ENCODE measurements at places on chromosomes 16 and 17. TPM values are rescaled to one million over a fixed set of nuclear protein-coding genes. Genes with fewer than 3 reads are reported as not detected.

DNA sequence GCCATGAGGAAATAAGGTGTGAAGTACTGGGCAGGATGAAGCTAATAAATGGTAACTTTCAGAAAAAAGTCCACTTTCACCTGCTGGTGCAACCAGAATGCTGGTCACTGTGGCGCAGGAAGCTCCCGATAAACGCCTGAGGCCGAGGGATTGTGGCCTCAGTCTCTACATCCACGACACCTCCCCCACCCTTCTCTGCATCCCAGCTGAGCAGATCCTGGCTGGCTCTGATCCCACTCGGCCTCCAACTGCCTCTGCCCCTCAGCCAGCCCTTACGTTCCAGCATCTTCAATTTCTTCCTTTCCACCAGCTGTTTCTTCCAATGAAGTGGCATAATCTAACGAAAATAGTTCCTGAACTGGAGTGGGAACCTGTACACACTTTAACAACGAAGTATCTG, 49.5 kb downstream of the COX4I1 start:
- DNase-seq = no peak

GRCh38 chr16:73058221-73058615, 10.3 kb upstream of the ZFHX3 start:
- DNase-seq = no peak

The ASGR2 gene
- total RNA-seq = not detected

GRCh38 chr17:5719976-5720375, 135.7 kb upstream of the NLRP1 start:
- DNase-seq = no peak

- DNase-seq = no peak
These were observed 1.9 kb downstream of the GLIS2 start for GRCh38 chr16:4317532-4318450.

DNA sequence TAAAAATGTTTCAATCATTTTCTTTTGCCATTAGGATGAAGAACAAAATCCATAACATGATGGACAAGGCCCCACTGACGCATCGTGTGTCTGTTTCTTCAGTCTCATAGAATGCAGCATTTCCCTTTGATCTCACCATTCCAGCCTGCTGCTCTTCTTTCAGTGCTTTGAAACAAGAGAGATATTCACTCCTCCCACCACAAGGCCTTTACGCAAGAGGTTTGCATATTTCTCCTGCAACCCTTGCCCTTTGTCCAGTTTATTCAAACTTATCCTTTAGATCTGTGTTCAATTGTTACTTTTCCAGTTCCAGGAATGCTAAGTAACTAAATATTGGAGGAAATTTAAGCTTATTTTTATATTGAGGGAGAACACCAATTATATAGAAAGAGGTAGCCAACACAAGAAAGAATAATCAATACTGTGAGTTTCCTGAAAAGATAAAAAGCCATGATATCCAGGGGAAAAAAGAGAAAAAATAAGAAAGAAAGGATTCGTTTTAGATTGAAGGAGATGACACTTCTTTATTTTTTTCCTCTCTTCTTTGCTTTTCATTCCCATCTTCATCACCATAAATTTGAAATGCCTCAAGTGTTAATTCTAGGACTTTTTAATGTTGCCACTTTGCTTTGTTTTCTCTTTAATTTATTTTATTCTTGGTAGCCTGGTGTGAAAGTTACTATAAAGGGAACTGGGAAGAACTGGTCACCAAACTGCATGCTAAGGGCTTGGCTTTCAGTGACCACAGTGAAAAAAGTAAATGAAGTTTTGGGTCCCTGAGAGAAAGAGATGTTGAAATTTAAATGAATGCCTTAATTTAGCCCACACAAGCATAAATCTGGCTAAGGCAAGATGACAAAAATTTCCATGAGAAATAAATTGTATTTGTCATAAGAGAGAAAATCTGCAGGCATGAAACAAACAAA, 102.1 kb downstream of the KIF2B start:
- DNase-seq = no peak

GRCh38 chr16:75616521-75617010, 6.5 kb downstream of the ADAT1 start:
- no peak for DNase-seq

The SCGB1C2 gene
- total RNA-seq = not detected

- no peak for DNase-seq
These were observed 24.0 kb downstream of the SPNS2 start for GRCh38 chr17:4522661-4523060.

The ZSCAN10 gene
- total RNA-seq = not detected

- DNase-seq = peak; percentile 15
These were observed 1.5 kb downstream of the TNRC6C start for GRCh38 chr17:77959926-77960521.

The TMEM235 gene
- total RNA-seq = not detected

DNA sequence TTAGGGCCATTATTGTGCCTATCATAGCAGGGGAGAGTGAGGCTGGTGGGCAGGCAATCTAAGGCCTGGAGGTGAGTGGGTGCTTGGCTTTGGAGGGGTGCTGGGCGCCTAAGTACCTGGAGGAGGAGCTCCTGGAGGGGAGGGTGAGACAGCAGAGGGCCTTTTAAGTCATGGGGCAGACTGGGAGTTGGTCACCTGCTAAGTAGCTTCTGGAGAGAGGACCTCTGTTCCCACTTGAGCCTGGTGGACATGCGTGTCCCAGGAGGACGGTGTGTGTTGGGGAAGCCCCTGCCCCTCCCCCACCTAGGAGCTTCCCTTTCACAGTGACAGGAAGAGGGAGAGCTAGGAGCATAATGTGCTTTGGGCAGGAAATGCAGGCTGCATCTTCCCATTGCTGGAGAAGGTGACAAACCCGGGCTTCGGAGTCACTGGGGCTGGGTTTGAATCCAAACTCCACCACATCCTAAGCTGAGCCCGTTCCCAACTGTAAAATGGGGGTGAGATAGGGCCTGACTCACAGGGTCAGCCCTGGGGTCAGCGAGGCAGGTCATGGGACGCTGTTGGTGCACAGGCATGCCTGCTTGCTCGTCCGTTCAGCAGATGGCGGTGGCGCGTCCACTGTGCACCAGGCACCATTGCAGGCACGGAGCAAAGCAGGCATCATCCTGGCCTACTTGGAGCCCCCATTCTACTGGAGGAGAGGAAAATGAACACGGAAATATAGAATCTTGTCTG, 37.9 kb downstream of the CMIP start:
- DNase-seq = no peak

- DNase-seq = peak; percentile 41
These were observed 101.0 kb upstream of the SHISA6 start for GRCh38 chr17:11140043-11140442.

- no peak for DNase-seq
These were observed 7.2 kb upstream of the MFSD6L start for GRCh38 chr17:8806253-8806925.

DNA sequence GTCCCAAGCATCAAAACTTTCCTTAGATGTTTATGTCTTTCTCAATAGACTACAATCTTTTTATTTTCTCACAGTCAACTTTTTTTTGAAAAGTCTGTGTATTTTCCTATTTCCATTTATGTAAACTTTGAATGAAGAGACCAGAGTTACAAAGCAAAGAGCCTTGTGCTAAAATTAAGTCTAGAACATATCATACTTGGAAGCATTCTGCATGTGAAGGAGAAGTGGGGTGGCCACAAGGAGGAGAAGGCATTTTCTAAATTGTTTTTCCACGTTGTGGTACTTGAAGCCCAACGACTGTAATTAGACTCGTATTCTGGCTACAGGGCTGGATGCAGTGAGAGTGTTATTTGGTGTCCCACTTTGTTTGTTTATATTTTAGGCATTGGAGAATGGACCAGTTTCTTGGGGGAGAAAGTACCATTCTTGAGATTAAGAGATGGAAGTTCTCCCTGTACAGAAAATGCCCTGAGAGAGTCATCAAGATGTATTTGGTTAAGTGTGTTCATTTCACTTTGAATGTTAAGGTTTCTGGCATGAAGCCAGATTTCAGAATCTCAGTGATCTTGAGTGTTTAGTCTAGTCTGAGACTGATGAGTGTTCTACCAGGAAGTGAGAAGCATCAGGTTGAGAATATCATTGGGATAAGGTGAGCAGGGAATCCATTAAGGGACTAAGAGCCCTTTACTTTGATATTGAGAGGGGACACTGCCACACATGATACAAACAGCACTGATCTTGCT, 71.6 kb downstream of the MAP2K6 start:
- DNase-seq = no peak

The RGS9 gene
- total RNA-seq = 9.4 TPM

DNA sequence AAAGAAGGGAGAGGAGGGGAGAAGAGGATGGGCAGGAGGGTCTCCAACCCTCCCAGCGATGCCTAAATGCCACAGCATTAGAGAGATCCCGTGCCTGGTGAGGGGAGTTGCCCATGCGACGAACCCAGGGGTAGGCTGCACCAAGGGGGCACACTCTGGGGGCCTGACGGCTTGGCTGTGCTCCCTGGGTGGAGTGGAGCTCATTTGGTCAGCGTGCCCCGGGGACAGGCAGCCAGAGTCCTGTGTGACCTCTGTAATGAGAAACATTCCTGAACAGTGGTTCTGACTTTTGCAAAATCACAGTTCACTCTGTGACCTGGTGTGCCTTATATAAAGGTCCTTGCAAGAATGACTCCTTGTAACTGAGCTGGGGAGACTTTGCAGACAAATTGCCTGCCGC, 205.0 kb upstream of the N4BP1 start:
- DNase-seq = no peak

The AANAT gene
- not detected for total RNA-seq

DNA sequence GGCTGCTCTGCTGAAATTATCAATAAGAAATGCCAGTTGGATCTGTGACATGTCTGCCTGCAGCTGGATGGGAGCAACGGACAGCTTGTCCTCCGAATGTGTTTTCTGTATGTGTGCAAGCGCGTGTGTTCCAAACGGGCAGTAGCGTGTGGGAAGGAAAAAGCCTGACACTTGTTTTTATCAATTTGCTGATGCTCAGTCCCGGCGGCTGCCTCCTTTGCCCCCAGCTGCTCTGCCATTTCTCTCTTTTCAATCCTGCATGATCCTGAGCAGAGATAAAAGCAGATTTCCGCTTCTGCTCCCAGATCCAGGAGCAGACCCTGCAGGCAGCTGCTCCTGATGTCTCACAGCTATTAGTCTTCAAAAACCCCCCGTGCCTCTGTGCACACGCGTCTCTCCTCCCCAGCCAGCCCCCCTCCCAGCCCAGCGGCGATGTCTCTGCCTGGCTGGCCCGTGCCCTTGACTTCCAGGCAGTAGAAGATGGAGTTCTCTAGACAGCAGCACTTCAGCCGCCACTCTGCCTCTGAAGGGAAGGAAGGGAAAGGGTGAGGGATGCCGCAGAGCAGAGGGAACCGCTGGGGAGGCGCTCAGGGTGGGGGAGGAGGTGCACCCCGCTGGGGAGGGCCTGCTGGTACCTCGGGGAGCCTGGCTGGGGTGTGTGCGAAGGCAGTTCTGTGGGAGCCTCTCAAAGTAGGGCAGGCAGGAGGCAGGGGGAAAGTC, 4.1 kb downstream of the PRCD start:
- DNase-seq = no peak

DNA sequence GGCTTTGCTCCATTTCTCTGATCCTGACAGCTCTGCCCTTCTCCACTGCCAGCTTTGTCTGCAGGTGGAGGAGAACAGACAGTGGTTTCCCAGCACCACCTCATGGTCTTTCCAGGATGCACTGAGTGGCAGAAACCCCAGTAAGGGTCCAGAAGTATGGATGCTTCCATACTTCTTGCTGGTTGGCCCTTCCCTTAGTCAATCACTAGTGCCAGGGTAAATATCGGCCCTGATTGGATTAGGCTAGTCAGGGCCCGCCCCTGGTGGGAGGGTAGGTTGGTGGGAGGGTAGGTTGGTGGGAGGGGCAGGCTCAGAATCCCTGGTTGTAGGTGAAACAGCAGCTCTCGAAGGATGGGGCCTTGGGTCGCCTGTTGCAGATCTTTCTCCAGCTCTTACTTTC, 10.2 kb downstream of the RNF213 start:
- no peak for DNase-seq

GRCh38 chr17:60542071-60542470, 16.0 kb upstream of the APPBP2 start:
- no peak for DNase-seq

GRCh38 chr17:50194934-50195865, 6.2 kb downstream of the COL1A1 start:
- DNase-seq = no peak

The SLC12A3 gene
- total RNA-seq = 0.16 TPM

GRCh38 chr16:12703935-12704334, 99.8 kb downstream of the CPPED1 start:
- DNase-seq = no peak

The CLEC16A gene
- total RNA-seq = 19.9 TPM

DNA sequence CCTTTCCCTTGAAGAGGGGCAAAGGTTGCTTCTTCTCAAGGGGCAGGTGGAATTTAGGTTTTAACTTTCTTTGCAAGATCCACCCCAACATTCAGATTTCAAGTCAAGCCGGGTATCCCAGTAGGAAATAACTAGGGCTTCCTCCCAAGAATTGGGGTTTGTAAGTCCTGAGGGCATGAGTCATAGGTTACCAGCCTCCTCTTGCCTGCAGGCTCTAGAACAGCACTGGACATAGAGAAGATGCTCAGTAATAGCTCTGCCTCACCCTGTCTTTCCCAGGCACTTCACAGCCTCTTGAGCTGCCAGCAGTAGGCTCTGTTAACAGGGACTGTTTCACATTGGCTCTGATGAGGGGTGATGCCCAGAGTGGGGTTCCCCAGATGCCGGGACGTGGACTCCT, 35.8 kb upstream of the ZFP90 start:
- no peak for DNase-seq

DNA sequence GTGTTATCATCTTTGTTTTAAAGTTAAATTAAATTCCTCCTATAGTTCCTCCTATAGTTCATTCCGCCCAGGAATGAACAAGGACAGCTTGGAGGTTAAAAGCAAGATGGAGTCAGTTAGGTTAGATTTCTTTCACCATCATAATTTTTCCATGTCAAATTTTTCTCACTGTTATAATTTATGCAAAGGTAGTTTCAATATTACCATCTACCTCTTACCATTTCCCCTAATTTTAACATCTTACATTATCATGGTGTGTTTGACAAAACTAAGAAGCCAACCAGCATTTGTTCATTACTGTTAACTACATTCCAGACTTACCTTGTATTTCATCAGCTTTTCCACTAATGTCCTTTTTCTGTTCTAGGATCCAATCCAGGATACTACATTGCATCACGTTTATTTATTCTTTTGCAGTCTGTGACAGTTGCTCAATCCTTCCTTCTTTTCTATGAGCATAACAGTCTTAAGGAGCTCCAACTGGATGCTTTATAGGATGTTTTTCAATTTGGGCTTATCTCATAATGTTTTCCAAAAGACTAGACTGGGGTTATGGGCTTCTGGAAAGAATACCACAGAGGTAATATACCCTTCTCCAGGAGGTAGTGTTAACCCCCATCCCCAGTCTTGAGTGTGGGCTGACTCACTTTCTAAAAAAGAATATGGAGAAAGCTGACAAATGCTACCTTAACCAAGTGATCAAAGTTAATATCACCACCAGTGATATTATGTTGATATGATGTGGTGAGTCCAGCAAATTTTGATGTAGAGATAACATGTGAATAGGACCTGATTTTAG, 158.5 kb downstream of the PPM1E start:
- DNase-seq = no peak

The CWC25 gene
- 11.8 TPM for total RNA-seq

- DNase-seq = no peak
These were observed 173.6 kb downstream of the PRKCA start for GRCh38 chr17:66476014-66476413.

GRCh38 chr16:57364143-57364542, 5.6 kb downstream of the CCL22 start:
- no peak for DNase-seq

The CD79B gene
- 1.3 TPM for total RNA-seq

The OR1D5 gene
- not detected for total RNA-seq

The ARMC7 gene
- 2.5 TPM for total RNA-seq

All from urinary bladder (tissue), 4 donors.